HFFc6 (cell line): ENCODE measurements at places on chromosomes 4 and X.

GRCh38 chr4:68271851-68272357 is 26.4 kb upstream of the TMPRSS11B start:
- peak; percentile 73 for DNase-seq

DNA sequence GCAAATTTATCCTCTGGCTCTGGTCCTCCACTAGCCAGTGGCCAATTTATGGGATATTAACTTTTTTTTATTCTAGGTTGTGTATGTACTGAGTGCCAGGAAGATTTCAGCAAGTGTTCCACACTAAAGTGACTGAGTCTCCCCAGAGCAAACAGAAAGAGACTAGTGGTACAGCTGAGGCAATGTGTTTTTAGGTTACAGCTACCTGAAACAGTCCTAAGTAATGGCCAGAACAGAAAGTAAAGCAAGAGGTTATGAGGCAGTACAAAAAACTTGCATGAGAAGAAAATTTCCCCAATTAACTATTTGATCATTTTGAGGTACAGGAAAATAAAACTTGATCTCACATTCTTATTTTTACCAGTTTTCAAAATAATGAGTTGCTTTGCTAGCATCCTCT is 31.2 kb downstream of the PRDM8 start:
- DNase-seq = no peak

DNA sequence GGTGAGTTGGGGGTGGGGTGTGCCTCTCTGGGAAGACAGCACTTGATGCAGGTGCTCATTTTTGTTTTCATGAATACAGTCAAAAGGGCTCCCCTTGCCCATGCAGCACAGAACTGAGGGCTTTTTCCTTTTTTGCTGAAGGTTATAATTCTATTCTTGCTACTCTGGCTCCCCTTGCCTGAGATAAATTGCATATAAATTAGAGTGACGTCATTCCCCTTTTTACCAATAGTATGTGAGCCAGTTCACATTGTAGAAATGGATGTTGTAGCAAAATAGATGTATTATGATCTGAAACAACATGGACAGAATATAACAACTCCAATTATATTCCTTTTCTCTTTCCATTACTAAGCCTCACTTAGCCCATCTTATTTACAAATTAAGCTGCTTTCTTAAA is 28.4 kb downstream of the CXorf58 start:
- DNase-seq = no peak

- DNase-seq = no peak
Measured at GRCh38 chrX:109372291-109372690, 109.6 kb downstream of the GUCY2F start.

GRCh38 chr4:184473499-184474262 is 669 bp downstream of the IRF2 start:
- DNase-seq = peak; percentile 15

GRCh38 chr4:92304121-92304520 is 355 bp downstream of the GRID2 start:
- DNase-seq = no peak

DNA sequence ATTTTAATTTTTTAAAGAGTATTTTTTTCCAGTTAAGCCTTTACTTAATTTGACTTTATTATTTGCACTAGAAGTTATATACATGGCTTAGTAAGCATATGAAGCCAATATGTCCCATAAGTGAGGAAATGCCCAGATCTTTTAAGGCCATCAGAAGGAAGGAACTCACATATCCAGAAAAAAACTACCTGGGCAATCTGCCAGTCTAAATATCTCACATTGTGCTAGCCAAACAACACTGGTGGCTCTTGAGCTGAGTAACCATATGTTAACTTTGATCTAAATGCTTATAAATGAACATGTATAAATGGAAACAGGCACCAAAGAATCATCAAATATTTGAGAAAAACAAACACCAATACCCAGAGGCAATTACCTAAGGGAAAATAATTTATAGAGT is 138.6 kb upstream of the APOOL start:
- no peak for DNase-seq

DNA sequence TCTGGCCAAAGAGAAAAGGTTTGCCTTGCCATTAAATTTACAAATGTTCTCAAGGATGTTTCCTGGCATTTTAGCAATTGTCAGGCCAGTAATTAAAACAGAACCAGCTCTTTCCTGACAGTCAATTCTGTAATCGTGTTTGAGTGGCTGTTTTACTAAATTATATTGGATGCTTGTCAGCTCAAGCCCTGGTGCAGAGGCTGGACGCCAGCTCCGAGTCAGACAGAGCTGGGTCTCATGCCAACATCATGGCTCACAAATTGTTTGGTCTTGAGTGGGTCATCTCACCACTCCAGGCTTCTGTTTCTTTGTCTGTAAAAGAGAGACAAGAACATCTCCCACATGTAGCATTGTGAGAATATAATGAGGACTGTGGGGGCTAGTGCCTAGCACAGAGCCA is 190.3 kb upstream of the PSAPL1 start:
- peak; percentile 44 for DNase-seq

- no peak for DNase-seq
Measured at GRCh38 chr4:105068516-105068915, 78.2 kb upstream of the TET2 start.

- DNase-seq = no peak
Measured at GRCh38 chr4:86660401-86660800, 66.3 kb downstream of the PTPN13 start.

DNA sequence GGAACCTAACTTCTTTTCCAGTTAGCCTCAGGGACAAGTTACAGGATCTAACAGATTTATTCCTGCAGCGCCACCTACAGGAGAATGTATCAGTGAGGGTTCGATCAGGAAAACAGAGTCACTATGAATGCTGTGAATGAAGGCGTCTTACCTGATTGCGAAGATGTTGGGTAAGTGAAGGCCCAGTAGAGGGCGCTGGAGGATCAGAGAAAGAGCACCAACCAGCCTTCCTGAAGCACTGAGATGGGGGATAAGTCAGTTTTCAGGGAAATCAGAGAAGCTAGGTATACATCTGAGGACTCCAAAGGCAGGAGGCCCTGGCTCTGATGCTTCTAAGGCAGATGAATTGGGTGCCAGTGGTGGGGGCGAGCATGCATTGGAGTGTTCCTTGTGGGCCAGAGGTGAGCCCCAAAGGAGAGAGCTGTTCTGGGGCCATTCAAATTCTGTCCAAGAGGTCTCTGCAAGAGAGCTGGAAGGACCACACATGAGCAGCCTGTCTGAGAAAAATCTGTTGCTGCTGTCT is 169.9 kb upstream of the AADAT start:
- DNase-seq = peak; percentile 68

- no peak for DNase-seq
Measured at GRCh38 chr4:121776610-121777401, 11.8 kb upstream of the SMIM43 start.

- DNase-seq = no peak
Measured at GRCh38 chr4:52894443-52894842, 32.3 kb downstream of the RASL11B start.

DNA sequence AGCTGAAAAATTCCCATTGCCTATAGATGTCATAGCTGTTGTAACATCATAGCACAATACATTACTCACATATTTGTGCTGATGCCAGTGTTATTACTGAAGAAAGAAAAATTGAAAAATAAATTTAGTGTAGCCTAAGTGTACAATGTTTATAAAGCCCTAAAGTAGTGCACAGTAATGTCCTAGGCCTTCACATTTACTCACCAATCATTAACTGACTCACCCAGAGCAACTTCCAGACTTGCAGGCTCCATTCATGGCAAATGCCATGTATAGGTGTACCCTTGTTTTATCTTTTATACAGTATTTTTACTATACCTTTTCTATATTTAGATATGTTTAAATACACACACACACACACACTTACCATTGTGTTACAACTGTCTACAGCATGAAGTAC is 265.4 kb upstream of the MAGEB18 start:
- no peak for DNase-seq

DNA sequence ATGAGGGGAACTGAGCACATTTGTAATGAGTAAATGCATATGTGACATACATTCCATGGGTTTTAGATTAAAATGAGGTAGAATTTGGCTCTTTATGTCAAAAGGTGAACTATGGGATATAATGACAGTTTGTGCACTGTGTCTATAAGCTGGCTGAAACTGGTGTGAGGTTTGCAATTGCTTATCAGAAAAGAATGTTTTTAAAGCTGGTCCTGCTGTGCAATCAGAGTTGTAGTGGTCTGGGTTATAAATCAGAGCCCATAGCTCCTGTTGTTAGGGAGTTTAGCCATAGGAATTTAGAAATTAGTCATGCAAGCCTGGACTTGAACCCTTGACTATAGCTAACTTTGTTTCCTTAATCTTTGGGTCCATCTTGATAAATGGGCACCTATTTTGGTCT is 23.1 kb upstream of the GATB start:
- no peak for DNase-seq

GRCh38 chrX:20515841-20516461 is 249.2 kb upstream of the RPS6KA3 start:
- DNase-seq = peak; percentile 83

DNA sequence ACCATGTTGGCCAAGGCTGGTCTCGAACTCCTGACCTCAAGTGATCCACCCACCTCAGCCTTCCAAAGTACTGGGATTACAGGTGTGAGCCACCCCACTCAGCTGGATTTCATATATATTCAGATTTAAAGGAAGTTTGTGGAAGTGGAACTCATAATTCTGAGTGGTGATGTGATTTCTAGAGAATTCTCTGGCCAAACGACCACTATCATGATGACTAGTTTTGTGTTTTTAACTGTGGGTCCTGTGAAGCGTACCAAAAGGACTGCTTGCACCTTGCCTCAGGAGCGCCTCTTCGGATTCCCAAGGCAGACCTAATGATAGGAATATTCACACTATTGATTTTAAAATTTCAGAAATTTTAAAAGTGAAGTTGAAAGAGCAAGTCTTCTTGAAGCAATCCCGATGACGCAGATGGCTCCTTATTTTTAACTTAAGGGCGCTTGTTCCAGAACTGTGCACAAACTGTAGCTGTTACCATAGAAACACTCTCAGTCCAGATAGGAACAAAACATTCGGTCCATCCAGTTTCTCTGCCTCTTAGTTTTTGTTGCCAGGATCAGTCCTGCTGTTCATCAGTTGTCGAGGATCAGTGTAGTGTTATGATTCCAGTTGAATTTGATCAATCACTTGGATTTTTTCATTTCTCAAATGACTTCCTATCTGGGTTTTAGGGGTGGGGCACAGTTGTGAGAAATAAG is 51.7 kb upstream of the CLCN4 start:
- DNase-seq = no peak

DNA sequence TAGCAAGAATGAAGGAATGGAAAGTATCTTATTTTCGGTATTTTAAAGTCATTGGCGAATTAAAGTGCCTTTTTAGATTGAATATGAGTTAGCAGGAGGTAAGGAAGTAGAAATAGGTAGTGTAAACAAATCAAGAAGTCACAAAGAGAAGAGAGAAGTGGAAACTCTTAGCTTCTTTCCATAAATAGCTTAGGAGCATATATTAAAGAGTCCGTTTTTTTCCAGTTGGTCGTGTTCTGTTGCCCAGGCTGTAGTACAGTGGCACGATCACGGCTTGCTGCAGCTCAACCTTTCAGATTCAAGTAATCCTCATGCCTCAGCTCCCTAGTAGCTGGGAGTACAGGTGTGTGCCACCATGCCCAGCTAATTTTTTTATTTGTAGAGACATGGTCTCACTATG is 56.4 kb downstream of the UBE2K start:
- DNase-seq = no peak

- DNase-seq = no peak
Measured at GRCh38 chr4:122423246-122423645, 33.3 kb downstream of the IL2 start.

DNA sequence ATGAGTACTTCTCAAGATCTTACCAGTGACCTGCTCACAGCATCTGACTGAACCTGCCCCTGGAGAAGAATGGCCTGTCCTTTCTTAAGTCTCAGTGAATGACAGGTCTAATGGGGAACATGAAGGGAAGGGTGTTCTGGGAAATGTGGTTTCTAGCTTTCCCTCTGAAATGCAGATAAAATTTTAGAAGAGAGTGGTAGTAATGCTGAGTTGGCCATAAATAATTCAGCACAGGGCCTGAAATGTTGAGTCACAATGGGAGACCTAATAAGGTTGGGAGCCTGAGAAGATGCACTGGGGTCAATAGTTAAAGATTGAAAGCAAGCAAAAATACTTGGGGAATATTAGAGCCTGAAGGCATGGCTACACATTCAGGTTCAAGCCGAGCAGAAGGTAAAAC is 214.9 kb upstream of the ARHGAP24 start:
- DNase-seq = no peak
